Body of pancreas (tissue), 4 donors: ENCODE measurements at places on chromosomes 2 and 18. TPM values are rescaled to one million over a fixed set of nuclear protein-coding genes. Genes with fewer than 3 reads are reported as not detected.

- no peak overlapping the region for H3K4me3 ChIP-seq
- no peak overlapping the region for H3K27ac ChIP-seq
- no peaks in the 10 kb centered on the region for H3K36me3 ChIP-seq
- peak; percentile 17 for DNase-seq
- H3K27me3 ChIP-seq: no peaks in the 10 kb centered on the region
- H3K4me1 ChIP-seq: no peaks in the 10 kb centered on the region
Observed at GRCh38 chr2:42854207-42854818, 61.9 kb upstream of the HAAO start.

The LAMA1 gene
- total RNA-seq: 3.4 TPM

The HOXD3 gene
- total RNA-seq: 0.26 TPM

DNA sequence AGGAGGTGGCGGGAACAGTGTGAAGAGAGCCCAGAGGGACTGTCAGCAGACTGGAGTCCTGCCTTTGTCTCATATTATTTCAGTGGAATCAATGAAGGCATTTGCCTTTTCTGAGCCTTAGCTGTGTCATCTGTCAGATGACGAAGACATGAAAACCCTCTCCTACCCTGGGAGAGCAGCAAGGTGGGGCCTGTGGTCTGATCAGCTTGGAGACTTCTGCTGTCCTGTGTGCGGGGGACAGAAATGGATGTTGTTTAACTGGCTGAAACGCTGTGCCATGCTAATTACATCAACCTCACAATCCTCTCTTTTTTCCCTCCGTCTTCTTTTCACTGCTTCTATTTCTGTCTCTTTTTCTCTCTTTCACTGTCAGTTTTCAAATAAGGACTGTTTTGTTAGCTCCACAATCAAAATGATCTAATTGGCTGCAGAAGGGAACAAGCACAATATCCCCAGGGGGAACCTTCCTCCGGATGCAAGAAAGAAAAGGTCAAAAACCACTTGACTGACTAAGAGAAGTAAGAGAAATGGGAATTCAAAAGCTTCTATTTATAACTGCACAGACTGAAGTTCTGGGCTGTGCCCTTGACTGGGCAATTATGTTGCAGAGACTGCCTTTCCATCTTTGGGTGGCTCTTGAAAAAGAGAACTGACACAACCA lies 340.1 kb downstream of the CLIP4 start:
- DNase-seq: no peak
- H3K36me3 ChIP-seq: no peaks in the 10 kb centered on the region
- no peak overlapping the region for H3K27ac ChIP-seq
- H3K4me1 ChIP-seq: no peaks in the 10 kb centered on the region
- H3K4me3 ChIP-seq: no peak overlapping the region

The TIA1 gene
- 96.6 TPM for total RNA-seq

DNA sequence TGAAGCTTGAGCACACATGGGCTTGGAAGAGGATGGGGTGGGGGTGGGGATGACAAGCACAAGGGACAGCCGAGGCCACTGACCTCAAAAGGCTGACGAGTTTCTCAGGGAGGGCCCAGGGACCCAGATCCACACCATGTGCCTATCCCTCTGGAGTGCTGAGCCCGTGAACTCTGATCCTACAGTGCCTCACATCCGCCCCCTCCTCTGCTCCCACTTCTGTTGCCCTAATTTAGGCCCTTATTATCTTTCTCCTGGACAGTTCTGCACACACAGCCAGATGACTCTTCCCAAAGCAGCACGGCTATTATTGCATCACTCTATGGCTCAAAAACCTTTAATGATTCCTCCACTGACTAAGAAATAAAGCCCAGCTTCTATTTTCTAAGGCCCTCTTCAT lies 24.8 kb downstream of the CYRIA start:
- H3K27ac ChIP-seq: no peak overlapping the region
- peaks cover 21% of the 10 kb centered on the region for H3K4me1 ChIP-seq
- no peak overlapping the region for H3K4me3 ChIP-seq
- no peaks in the 10 kb centered on the region for H3K36me3 ChIP-seq
